Choroid plexus epithelial cell (primary cell): ENCODE measurements at places on chromosomes 6 and 20.

GRCh38 chr6:27288136-27289044, 23.7 kb downstream of the POM121L2 start:
- DNase-seq, result no peak

- peak; percentile 64 for DNase-seq
Observed at GRCh38 chr20:44187054-44187771, at the start of gene JPH2. JPH2 (minus strand) TSS chr20:44187188; CDS start chr20:44186705, 483 bp downstream.

- DNase-seq, result no peak
Observed at GRCh38 chr20:57522380-57523140, 2.4 kb downstream of the CTCFL start.

- no peak for DNase-seq
Observed at GRCh38 chr6:25749837-25750236, 4.7 kb upstream of the SLC17A4 start.

DNA sequence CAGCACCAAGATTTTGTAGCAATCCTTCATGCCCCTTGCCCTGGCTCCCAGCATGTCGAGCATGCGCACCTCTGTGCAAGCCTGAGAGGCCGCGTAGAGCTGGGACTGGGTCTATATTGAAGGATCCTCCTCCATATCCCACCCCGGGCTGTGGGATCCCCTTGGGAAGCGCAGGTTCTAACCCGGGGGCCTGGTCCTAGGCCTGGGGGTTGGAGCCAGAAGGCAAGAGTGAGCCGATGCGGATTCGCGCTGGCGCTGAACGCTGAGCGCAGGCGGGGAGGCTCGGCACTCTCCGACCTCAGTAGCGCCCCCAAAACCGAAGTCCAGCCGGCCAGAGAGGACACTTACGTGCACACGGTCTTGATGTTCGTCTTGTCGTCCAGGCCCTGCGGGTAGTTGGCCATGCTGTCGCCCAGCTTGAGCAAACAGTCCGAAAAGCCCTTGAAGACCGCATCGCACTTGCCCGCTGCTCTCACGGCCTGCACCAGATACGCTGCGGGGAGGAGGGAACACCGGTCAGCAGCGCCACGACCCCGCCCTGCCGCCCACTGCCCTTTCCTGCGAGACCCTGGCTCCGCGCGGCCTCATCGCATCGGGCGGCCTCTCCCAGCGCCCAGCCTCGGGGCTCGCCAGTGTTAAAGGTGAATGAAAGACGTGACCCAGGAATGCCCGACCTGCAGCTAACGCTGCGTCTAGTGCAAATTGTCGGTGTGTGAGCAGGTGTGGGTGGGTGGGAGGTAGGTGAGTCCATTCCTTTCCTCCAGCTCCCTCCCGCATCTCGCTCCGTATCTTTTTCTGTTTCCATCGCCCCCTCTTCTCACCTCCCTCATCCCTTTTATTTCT, 4.5 kb downstream of the NRN1 start:
- no peak for DNase-seq

- DNase-seq, result peak; percentile 33
Observed at GRCh38 chr6:126015863-126016262, 29.5 kb downstream of the TRMT11 start.

DNA sequence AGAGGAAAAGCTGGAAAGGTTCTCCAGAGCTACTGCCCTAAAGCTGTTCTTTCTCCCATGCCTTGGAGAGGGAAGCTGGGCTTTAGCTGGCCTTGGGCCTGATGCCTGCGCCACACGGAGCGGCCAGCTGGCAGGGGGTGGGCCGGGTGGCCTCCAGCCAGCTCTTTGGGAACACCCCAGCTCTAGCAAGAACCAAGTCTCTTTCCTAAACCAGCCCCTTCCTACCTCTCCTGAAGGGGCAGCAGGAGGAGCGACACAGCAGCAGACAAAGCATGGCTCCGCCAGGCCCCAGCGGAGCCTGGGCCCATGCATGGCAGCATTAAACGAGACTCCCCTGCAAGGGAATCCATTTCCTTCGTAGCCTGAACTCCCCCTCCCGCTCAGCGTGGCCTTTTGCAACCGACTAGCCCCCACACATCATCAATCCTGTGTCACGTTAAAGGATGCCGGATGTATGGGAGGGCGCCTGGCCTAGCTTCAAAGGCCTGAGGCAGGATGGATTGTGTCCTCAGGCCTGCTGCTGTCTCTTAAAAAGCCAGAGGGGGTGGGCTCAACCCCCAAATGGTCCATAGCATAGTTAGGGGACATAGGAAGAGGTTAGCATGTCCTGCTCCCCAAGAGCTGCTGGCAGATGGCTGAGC, 14.0 kb downstream of the MRPS18A start:
- no peak for DNase-seq

- DNase-seq, result no peak
Observed at GRCh38 chr6:77373955-77374354, 89.3 kb downstream of the HTR1B start.

DNA sequence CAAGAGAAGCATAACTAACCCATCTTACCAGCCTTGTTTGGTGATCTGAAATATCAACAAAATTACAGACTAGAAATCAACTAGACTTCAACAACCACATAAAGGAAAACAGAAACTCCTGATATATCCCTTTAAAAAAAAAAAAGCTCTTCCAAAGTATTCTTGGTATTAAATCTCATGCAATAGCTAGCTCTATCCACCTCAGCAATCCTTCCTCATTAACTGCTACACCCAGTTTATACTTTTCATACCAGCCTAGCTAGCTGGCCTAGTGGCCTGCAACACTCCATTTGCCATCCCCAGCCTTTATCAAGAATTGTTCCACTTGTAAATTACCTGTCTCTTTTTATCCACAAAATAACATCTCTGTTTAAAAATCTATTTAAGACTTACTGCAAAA, 69.0 kb downstream of the BACH2 start:
- no peak for DNase-seq

DNA sequence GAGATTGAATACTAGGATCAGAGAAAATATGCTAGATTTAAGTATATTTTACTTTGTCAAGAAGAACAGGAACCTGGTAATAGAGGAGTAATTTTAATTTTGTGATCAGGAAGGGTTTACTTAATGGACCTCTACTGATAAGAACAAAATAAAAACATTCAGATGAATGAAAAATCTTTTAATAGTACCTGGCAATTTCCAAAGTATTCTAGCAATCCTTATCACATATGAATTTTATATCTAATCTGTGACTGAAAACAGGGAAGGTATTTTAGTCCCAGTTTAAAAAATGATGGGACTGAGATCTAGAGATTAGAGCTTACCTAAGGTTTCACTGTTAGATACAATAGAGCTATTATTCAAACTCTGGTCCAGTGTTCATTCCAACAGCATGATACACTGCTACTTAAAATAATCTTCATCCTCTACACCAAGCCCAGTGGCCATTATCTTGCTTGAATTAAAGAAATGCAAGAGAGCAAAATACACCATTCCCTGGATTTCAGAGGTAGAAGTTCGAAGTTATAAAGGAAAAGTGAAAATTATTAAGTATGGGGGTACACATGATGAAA, 13.5 kb downstream of the SLC17A5 start:
- DNase-seq, result no peak

- peak; percentile 67 for DNase-seq
Observed at GRCh38 chr20:15236812-15237211, 899.4 kb upstream of the FLRT3 start.

- DNase-seq, result no peak
Observed at GRCh38 chr6:78268591-78269452, 598.5 kb upstream of the IRAK1BP1 start.

DNA sequence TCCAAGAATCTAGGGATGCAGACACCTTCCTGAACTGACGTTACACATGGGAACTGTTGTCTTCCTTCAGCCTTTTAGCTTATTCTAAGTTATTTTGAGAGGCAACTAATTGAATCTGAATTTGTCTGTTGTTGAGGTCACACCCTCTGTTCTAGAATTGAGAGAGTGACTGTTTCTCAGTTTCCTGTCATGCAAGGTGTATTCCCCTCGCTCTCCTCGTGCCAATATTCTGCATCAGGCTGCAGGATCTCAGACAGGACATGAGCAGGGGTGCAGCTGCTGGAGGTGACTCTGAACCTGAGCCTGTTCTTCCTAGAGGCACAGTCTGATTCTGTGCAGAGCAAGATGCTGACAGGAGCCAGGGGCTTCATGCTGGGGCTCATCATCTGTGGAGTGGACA, 52.5 kb downstream of the HLA-DPB1 start:
- no peak for DNase-seq

GRCh38 chr6:108476847-108477430, 83.8 kb upstream of the FOXO3 start:
- no peak for DNase-seq

DNA sequence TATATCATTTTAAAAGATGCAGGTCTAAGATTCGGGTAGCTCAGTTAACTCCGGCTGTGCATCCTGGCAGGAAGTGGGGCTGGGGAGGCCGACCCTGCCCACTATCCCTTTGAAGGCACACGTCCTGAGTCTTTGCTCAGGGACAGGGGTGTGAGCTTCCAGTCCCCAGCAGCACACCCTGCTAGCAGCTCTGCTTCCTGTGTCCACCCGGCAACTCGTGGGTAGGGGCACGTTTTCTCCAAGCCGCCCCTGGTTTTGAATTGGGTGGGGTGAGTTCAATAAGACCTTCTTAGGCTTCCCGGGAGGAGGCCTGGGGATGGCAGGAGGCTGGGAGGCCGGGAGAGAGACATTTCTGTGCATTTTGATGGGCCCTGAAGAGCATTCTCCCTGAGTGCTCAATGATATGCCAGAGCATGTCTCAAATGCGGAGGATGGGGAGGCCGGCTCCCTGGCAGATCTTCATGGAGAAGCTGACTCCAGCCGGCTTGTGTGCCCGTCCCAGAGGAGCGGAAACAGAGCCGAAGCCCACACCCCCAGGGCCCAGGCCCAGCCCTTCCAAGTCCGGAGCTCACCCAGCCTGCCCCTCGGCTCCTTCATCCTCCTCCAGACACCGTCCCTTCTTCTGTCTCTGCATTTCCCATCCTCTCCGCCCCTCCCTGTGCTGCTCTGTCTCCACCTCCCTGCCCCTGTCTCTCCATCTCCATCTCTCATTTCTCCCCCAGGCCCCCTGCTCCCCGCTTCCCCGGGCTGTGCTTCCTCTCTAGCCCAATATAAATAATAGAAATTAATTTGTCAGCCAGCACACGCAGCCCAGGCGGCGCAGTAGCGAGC, 36.3 kb upstream of the ZFAND3 start:
- peak; percentile 29 for DNase-seq

GRCh38 chr6:17836293-17836692, 129.6 kb upstream of the NUP153 start:
- DNase-seq, result no peak

DNA sequence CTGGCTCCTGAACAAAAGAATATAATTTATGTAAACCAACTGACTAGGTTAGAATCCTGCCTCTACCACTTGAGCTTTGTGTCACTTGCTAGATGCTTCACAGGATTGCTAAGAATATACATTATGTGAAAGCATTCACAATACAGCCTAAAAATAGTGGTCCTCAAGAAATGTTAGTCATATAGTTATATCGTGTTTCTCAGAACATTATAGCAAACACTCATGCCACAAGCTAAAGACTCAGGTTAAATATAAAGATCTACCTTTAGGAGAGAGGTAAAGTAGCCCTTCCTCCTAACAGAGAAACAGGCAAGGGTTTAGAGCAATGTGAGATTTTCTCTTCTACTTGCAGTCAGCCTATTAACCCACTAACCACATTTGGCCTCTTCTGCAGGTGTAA, 17.8 kb upstream of the ALDH8A1 start:
- DNase-seq, result no peak

GRCh38 chr20:62310757-62311121, 7.9 kb downstream of the ADRM1 start:
- DNase-seq, result no peak

GRCh38 chr6:146339716-146340115, 203.9 kb upstream of the RAB32 start:
- DNase-seq, result peak; percentile 68

DNA sequence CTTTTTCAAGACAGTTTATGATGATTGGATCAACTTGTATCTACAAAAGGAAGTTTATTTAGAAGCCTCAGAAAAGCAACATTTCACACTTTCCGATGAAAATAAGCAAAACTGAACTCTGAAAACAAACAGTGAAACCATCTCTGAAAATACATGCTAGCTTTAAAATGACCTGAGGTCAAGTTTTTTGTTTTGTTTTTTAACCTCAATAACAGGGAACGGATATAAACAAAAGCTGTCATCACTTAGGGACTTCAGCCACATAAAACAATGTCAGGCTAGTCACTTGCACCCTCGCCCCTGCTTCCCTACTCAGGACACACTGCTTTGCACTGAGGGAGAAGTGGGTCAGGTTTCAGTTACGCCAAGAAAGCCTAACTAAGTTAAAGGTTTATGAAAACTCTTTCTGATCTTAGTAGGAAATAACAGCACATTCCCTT, 11.6 kb downstream of the BACH2 start:
- DNase-seq, result peak; percentile 35

DNA sequence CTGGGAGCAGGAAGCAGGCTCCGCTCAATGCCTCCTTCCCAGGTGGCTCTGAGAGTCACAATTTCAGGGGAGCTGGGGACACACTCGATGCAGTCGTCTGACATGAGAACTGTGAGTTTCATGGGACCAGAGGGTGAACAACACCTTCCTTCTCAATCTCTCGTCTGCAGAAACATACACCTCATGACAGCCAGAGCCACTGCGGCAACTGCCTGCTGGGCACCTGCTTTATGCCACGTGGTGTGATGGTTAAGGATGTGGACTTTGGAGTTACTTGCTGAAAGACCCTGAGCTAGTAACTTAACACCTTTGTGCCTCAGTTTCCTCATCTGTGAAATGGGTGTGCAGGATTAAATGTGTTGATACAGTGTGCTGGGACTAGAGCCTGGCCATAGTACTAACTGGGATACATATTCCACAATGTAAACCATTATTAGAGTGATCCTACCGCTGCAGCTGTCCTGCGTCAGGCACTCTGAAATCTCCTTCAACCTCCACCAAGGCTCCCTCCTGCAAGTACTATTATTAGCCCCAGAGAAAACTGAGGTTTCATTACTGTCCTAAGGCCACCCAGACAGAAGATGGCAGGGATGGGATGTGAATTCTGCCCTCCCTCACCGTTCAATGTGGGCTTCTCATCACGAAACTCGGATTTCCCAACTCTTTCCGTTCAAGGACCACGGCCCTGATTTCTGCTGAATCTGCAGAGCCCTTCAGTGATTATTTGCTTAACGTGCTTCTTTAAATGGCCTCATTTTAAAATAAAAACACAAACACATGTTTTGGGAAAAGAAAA, 24.4 kb downstream of the SULF2 start:
- no peak for DNase-seq

GRCh38 chr6:41100871-41101287, 28.1 kb downstream of the NFYA start:
- no peak for DNase-seq

DNA sequence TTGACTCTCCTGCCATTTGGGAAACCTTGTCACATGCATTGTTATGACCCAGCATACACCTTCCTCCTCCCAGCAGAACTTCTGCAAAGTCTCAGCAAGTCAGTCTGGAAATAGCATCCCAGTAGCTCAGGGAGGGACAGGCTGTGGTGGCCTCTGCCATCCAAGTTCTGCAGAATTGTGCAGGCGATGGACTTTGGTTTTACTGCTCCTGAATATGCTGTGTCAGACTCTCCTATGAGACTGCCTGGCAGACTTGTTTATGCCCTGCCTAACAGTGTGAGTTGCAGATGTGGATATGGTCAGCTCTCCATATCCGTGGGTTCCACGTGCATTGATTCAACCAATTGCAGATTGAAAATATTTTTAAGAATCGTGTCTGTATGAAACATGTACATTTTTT, 52.8 kb downstream of the SNRNP48 start:
- no peak for DNase-seq
